T-cell (primary cell): ENCODE measurements at places on chromosomes 6 and 20. TPM values are rescaled to one million over a fixed set of nuclear protein-coding genes. Genes with fewer than 3 reads are reported as not detected.

GRCh38 chr6:142444376-142444775 lies 142.6 kb downstream of the ADGRG6 start:
- no peaks in the 10 kb centered on the region for H3K36me3 ChIP-seq
- H3K4me3 ChIP-seq = no peak overlapping the region
- no peaks in the 10 kb centered on the region for H3K4me1 ChIP-seq
- no peaks in the 10 kb centered on the region for H3K27me3 ChIP-seq
- H3K27ac ChIP-seq = no peak overlapping the region

DNA sequence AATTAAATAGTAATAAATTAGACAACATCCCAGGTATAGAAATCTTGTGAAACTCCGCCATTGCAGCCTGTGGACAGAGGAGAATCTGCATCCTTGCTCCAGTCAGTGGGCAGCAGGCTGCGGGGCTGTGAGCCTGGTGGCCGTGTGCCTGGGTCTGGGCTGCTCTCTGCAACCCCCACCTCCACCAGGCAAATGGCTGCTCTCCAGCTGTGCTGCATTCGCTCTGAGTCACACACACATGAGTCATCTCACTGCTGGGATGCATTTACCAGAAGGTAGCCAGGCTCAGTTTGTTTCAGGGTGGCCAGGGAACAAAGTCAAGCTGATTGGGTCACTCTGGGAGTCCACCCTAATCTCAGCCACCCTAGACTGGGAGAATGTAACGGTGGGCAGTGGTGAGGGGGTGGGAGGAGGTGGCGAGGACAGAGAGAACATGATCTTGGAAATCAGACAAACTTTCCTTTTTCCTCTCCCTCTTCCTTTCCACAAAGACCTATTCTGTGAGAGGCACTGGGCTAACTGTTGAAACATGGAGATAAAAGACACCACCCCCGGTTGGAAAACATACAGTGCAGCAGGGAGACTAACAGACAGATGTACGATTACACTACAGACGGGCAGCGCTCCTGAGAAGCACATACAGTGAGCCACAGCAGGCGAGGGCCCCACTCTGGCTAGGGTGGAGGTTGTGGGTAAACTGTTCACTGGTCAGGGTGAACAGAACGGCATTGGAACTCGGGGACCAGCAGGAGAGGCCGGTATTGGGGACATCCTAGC lies 59.2 kb downstream of the TRAM2 start:
- peaks cover 19% of the 10 kb centered on the region for H3K36me3 ChIP-seq
- no peak overlapping the region for H3K27ac ChIP-seq
- no peak for DNase-seq
- H3K4me3 ChIP-seq = no peak overlapping the region
- no peaks in the 10 kb centered on the region for H3K27me3 ChIP-seq

GRCh38 chr20:7770578-7770977 lies 169.7 kb downstream of the HAO1 start:
- no peaks in the 10 kb centered on the region for H3K36me3 ChIP-seq
- no peak overlapping the region for H3K4me3 ChIP-seq
- no peak for DNase-seq
- no peaks in the 10 kb centered on the region for H3K27me3 ChIP-seq
- H3K4me1 ChIP-seq = no peaks in the 10 kb centered on the region

- no peak for DNase-seq
- peaks cover 24% of the 10 kb centered on the region for H3K4me1 ChIP-seq
- H3K27ac ChIP-seq = no peak overlapping the region
- peaks cover 28% of the 10 kb centered on the region for H3K27me3 ChIP-seq
Measured at GRCh38 chr20:2382833-2383232, 2.1 kb downstream of the TGM6 start.

DNA sequence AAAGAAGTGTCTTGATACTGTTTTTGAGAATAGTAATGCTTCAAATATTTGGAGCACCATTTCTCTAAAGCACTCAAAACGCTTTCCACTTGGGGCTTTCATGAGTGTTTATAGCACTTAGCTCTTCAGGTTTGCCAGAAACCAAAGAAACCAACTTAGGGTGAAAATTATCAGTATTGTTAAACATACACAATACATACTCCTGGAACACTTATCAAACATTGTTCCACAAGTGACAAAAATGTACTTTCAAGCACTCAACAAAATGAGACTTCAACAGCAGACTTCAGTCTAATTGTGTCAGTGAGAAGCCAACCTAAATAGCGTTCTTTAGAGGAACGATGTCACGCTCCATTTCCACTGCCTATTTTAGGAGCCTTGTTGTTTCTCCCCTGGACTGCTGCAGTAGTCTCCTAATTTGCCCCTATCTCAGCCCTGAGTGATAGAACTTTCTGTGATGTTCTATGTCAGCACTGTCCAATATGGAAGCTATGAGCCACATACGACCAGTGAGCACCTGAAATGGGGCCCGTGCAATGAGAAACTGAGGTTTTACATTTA lies 461.3 kb downstream of the KIF16B start:
- H3K27ac ChIP-seq = no peak overlapping the region
- no peak overlapping the region for H3K4me3 ChIP-seq
- no peaks in the 10 kb centered on the region for H3K27me3 ChIP-seq
- H3K4me1 ChIP-seq = no peaks in the 10 kb centered on the region
- no peak for DNase-seq
- H3K36me3 ChIP-seq = no peaks in the 10 kb centered on the region

- peaks cover 19% of the 10 kb centered on the region for H3K4me1 ChIP-seq
- H3K4me3 ChIP-seq = no peak overlapping the region
- no peaks in the 10 kb centered on the region for H3K36me3 ChIP-seq
- no peak for DNase-seq
- no peaks in the 10 kb centered on the region for H3K27me3 ChIP-seq
Measured at GRCh38 chr6:157811476-157812173, 11.4 kb upstream of the SNX9 start.

GRCh38 chr6:156866220-156867015 lies 89.2 kb downstream of the ARID1B start:
- no peak overlapping the region for H3K27ac ChIP-seq
- H3K4me3 ChIP-seq = no peak overlapping the region

DNA sequence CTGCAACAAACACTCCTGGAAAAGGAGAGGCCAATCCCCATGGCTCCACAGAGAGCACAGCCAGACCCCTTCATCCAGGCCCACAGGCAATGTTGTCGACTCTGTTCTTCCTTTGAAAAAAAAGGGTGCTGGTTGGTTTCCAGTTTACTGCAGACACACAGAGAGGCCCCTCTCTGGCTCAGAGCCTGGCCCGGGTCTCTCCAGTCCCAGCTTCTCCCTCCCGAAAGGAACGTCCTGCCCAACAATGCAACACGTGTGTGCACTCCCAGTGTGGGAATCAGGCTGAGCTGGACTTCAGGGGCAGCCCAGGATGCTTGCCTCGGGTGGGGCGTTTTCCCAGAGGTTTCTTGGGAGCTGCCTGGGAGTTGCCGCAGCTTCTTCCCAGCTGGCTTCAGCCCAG lies 4.5 kb upstream of the NKAIN4 start:
- no peak overlapping the region for H3K27ac ChIP-seq
- no peak overlapping the region for H3K4me3 ChIP-seq
- no peaks in the 10 kb centered on the region for H3K4me1 ChIP-seq
- DNase-seq = no peak
- no peaks in the 10 kb centered on the region for H3K36me3 ChIP-seq
- peaks cover 9% of the 10 kb centered on the region for H3K27me3 ChIP-seq

GRCh38 chr20:16491294-16491905 lies 81.8 kb downstream of the KIF16B start:
- H3K27me3 ChIP-seq = no peaks in the 10 kb centered on the region
- no peaks in the 10 kb centered on the region for H3K4me1 ChIP-seq
- no peaks in the 10 kb centered on the region for H3K36me3 ChIP-seq
- no peak overlapping the region for H3K27ac ChIP-seq
- no peak for DNase-seq

DNA sequence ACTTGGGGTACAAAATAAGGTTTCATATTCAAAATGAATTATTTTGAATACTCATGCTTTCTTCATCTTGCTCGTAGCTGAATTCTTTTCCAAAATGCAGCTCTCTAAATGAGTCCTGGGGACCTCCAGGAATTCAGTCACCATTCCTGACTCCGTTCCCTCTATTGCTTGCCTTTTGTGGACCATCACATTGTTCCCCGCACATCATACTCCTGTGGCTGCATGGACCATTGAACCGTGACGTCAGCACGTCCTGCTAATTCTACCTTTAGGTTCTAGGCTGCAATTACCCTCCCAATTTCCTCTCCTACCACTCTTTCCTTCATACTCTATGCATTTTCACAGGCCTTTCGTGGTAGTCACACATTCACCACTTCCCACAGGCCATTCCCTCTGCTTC lies 173.1 kb upstream of the ID4 start:
- no peaks in the 10 kb centered on the region for H3K4me1 ChIP-seq
- no peak for DNase-seq
- H3K27ac ChIP-seq = no peak overlapping the region
- no peaks in the 10 kb centered on the region for H3K36me3 ChIP-seq
- no peaks in the 10 kb centered on the region for H3K27me3 ChIP-seq

DNA sequence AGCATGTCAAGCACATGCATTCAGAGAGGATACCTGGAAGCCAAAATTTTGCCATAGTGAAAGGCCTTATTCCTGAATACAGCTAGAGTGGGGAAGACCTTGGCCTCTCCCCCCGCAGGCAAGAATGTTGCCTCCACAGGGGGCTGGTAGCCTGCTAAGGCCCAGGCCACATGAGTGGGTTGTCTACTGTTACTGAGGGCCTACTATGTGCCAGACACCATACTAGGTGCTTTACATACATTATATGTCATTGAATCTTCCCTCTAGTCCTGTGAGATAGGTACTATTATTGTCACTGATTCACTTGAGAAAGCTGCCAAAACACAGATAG lies 642 bp upstream of the PI16 start:
- no peak overlapping the region for H3K27ac ChIP-seq
- no peaks in the 10 kb centered on the region for H3K36me3 ChIP-seq
- peaks cover 50% of the 10 kb centered on the region for H3K4me1 ChIP-seq
- peak overlapping the region; percentile 18 for H3K4me3 ChIP-seq

Gene MMS22L
- total RNA-seq = 11.2 TPM

Gene ULBP1
- 0.23 TPM for total RNA-seq

DNA sequence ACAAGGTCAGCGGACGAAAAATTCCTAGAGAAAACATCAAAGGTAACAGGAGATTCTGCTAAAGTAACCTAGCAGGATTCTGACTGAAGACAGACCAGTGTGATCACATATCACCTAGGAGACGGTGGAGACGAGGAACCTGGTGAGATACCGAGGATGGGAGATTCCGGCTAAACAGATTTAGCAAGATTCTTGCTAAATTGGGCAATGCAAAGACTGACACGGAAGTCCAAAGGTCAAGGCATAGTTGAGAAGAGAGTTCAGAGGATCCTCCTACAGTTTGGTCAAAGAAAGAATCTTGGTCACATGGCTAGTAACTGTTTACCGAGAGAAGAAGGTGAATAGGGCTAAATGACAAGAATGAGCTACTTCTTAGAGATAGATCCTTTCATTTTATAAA lies 61.1 kb downstream of the TMEM170B start:
- DNase-seq = no peak
- no peak overlapping the region for H3K27ac ChIP-seq
- H3K4me1 ChIP-seq = no peaks in the 10 kb centered on the region

DNA sequence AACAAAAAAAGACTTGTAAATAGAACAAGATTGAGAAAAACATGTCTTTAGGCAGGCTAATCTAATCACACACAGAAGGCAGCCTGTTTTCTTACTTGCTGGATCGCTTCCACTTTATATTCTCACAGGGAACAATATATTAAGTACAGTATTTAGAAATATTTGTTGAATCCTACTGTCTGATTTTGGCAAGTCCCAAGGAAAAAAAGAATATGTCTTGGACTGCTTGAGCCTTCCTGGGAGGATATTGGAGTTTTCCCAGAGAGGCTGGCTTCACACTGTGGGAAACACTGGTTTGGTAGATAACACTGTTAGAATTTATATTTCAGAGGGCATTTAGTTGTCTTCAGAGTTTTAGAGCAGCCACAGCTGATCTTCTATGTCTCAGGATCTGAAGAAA lies 229.7 kb downstream of the PRL start:
- no peak overlapping the region for H3K27ac ChIP-seq
- no peak for DNase-seq
- H3K4me1 ChIP-seq = peaks cover 12% of the 10 kb centered on the region
- no peaks in the 10 kb centered on the region for H3K36me3 ChIP-seq

GRCh38 chr6:112409311-112409710 lies 62.2 kb downstream of the RFPL4B start:
- no peaks in the 10 kb centered on the region for H3K4me1 ChIP-seq
- H3K4me3 ChIP-seq = no peak overlapping the region
- no peaks in the 10 kb centered on the region for H3K27me3 ChIP-seq
- no peak overlapping the region for H3K27ac ChIP-seq
- no peaks in the 10 kb centered on the region for H3K36me3 ChIP-seq
- no peak for DNase-seq

Gene ZNF76
- total RNA-seq = 83.0 TPM

Gene C20orf144
- total RNA-seq = 0.21 TPM

Gene PTCHD4
- not detected for total RNA-seq

- no peaks in the 10 kb centered on the region for H3K27me3 ChIP-seq
- no peak overlapping the region for H3K27ac ChIP-seq
- H3K36me3 ChIP-seq = no peaks in the 10 kb centered on the region
- H3K4me3 ChIP-seq = no peak overlapping the region
- H3K4me1 ChIP-seq = peaks cover 33% of the 10 kb centered on the region
Measured at GRCh38 chr6:33295621-33296369, 2.9 kb downstream of the RGL2 start.

- no peak overlapping the region for H3K4me3 ChIP-seq
- H3K27ac ChIP-seq = no peak overlapping the region
- no peaks in the 10 kb centered on the region for H3K36me3 ChIP-seq
Measured at GRCh38 chr6:106476331-106477105, 116.0 kb downstream of the CRYBG1 start.

GRCh38 chr6:43052842-43053544 lies 658 bp downstream of the CUL7 start:
- peaks cover 36% of the 10 kb centered on the region for H3K4me1 ChIP-seq
- peak overlapping the region; percentile 87 for H3K4me3 ChIP-seq
- H3K27me3 ChIP-seq = no peaks in the 10 kb centered on the region
- peak overlapping the region; percentile 78 for H3K27ac ChIP-seq
- DNase-seq = no peak
- peaks cover 43% of the 10 kb centered on the region for H3K36me3 ChIP-seq

DNA sequence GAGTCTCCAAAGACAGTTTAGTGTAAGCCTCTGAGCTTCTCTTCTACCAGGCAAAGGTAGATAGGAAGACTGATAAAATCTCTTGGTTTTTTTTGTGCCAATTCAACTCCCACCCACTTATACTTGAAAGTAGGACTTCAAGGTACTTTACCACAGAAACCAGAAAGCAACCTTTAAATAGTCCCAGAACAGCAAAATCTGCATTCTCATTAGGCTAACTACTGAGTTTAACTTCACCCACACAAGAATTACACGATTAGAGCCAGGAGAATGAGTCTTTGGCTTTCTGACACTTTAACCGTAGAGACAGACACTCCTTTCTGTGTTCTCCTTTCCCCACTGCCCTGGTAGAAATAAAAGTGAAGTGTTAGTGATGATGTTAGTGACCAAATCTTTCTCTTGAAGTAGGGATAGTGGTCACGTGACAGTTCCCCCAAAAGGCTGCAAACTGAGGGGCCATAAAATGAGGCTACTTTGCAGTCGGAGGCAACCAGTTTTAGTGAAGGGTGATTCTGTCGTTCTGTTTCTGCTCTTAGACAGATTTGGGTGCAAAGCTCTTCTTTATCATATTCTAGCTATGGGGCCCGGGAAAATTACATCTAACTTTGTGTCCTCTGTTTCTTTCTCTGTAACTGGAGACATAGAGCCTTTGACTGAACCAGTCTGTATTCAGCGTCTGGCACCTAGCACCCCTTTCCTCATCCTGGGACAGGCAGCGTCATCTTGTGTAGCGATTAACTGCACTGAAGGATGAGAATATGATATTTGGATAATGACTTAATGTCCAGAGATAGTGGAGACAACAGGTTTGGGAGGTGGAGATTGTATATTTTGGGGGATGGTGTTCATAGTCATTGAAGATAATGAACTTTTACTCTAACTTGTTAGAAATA lies 206.4 kb upstream of the CITED2 start:
- H3K27me3 ChIP-seq = no peaks in the 10 kb centered on the region
- peaks cover 5% of the 10 kb centered on the region for H3K4me1 ChIP-seq
- H3K36me3 ChIP-seq = no peaks in the 10 kb centered on the region

Gene HLA-F
- total RNA-seq = 951 TPM
